ENCODE measurements at places on chromosomes 5 and 9.
A peak's percentile ranks its signal among the peaks of the same experiment; 100 is the strongest.

GRCh38 chr9:91714020-91714806 lies 235.8 kb downstream of the ROR2 start:
- DNase-seq: no peak

DNA sequence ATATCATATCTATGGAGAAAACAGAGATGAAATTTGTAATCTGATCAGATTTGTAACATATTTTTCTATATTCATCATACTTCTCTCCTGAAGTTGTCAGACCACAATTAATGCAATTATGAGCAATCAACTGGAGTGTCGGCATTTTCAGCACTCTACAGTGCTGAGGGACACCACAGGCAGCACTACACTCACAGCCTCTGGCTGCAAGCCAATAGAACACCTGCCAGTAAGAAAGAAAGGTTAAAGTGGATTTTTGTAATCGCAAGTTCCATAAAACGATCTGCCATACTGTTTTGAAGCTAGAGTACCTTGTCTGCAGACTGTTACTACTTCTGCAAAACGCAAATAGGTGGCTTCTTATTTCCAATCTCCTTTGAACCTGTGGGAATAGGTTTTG lies 147.6 kb downstream of the ADAMTS6 start:
- peak; percentile 79 for DNase-seq

- no peak for DNase-seq
These were observed 167.4 kb downstream of the TMEM167A start for GRCh38 chr5:82909771-82910170.

DNA sequence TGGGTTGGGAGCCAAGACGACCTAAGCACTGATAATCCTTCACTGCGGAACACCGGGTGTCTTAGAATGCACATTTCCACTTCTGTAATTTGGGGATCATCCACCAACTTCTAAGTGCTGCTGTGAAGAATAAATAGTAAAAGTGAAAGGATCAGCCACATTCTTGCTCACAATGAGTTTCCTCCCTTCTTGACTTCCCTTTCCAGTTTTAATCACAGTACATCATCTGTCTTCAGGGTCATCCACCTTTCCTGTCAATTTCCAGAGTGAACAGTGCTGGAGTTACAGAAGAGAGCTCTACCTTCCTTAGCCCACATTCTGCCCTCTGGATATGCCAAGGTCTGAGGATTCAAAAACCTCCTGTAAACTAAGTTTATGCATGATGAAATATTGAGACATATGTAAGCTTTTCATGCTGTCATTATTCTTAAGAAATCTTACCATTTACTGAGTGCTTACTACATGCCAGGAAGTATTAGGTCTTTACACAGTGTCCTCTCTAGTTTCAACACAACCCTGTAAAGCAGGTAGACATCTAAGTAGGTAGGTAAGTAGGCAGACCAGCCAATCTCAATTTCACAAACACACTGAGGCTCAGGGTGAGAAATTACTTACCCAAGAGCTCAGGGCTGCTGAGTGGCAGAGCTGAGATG lies 105.2 kb downstream of the CDK5RAP2 start:
- no peak for DNase-seq

- no peak for DNase-seq
These were observed 69.6 kb downstream of the ANKRD33B start for GRCh38 chr5:10633271-10634049.

GRCh38 chr5:111820072-111820471 lies 63.1 kb upstream of the NREP start:
- no peak for DNase-seq

DNA sequence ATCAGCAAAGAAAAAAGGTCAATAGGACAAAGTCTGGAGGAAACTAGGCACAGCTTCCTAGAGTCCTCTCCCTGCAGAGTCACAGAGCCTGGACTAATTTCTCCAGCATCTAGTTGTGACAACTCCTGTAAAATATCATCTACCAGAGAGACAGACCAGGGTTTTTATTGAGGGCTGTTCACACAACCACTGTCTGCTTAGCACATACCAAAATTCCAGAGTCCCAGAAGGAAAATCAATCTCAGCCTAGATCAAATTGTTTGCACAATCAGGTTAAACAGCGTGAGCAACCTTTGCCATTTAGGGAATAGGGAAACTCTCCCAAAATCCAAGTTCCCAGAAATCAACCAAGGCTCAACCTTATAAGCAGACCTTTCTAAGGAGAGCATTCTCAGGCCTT lies 190.3 kb downstream of the SYK start:
- DNase-seq: no peak

All from COR-L47 (cell line).